ENCODE measurements at places on chromosomes 12 and 14.

DNA sequence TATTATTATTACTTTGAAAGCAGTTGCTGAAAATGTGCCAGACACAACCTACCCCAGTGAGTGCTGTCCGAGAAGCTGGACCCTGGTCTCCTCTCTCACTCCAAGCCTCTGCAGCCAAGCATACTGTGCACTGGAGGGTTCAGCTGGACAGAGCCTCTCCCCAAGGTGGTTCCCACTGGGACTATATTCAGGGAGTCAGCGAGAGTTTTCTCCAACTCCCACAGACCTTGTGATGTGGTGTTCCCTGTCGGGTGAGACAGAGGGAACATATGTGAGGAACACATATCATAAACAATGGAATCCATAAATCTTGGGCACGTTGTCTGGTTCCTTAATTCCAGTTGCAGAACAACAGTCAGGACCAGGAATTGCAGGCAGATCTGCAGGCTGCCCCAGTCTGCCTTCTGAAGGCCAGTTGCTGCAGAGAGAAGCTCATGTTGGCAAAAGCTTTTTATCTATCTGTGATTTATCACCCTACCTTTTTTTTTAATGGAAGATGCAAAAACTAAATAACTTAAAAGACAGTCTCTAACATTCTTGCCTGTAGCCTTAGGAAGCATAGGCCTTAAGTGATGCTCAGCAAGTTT, 619.8 kb upstream of the TBX3 start:
- no peak for DNase-seq

DNA sequence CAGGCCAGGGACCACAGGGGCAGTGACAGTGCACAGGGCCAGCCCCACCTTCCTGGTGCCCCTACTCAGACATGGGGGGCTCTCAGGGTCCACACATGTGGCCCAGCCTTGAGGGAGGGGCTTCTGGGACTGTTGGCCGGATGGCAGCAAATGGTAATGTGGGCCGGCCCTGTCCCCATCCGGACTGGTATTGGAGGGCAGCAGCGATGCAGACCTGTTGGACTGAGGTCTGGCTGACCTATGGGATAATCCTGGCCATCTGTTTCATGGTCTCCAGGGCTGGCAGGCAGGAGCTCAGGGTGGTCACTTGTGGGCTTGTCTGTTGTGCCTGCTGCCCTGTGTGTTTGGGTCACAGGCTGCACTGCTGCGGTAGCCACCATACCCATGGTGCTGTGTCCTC, 387.5 kb downstream of the TMEM121 start:
- no peak for DNase-seq

- DNase-seq = no peak
Measured at GRCh38 chr12:94143438-94143837, 4.9 kb upstream of the PLXNC1 start.

GRCh38 chr14:39383026-39383660, 49.1 kb downstream of the FBXO33 start:
- no peak for DNase-seq

GRCh38 chr14:94466706-94467370, 9.2 kb downstream of the SERPINA9 start:
- no peak for DNase-seq

GRCh38 chr12:98572010-98572409, 21.5 kb upstream of the SLC25A3 start:
- DNase-seq = no peak

- DNase-seq = no peak
Measured at GRCh38 chr12:62533755-62534107, 67.1 kb downstream of the MON2 start.

GRCh38 chr12:6570264-6570887, 2.3 kb upstream of the NOP2 start:
- no peak for DNase-seq

- DNase-seq = no peak
Measured at GRCh38 chr12:318759-319515, 56.3 kb upstream of the SLC6A13 start.

GRCh38 chr14:69027242-69027913, 48.3 kb upstream of the ACTN1 start:
- DNase-seq = no peak

DNA sequence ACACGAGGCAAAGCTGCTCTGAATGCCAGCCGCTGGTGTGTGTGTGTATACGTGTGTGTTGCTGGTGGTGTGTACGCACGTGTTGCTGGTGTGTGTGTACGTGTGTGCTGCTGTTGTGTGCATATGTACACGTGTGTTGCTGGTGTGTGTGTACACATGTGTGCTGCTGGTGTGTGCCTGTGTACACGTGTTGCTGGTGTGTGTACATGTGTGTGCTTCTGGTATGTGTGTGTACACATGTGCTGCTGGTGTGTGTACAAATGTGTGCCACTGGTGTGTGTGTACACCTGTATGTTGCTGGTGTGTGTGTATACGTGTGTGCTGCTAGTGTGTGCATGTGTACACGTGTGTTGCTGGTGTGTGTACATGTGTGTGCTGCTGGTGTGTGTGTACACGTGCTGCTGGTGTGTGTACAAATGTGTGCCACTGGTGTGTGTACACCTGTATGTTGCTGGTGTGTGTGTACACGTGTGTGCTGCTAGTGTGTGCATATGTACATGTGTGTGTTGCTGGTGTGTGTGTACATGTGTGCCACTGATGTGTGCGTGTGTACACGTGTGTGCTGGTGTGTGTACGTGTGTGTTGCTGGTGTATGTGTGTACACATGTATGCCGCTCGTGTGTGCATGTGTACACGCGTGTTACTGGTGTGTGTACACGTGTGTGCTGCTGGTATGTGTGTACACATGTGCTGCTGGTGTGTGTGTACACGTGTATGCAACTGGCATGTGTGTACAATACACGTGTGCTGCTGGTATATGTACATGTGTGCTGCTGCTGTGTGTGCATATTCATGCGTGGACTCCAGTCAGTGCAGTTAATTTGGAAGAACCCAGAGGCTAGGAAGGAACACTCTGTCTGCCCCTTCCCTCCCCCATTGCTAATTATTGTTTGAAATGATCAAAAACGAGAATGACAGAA, 47.2 kb downstream of the CACNA2D4 start:
- DNase-seq = no peak

DNA sequence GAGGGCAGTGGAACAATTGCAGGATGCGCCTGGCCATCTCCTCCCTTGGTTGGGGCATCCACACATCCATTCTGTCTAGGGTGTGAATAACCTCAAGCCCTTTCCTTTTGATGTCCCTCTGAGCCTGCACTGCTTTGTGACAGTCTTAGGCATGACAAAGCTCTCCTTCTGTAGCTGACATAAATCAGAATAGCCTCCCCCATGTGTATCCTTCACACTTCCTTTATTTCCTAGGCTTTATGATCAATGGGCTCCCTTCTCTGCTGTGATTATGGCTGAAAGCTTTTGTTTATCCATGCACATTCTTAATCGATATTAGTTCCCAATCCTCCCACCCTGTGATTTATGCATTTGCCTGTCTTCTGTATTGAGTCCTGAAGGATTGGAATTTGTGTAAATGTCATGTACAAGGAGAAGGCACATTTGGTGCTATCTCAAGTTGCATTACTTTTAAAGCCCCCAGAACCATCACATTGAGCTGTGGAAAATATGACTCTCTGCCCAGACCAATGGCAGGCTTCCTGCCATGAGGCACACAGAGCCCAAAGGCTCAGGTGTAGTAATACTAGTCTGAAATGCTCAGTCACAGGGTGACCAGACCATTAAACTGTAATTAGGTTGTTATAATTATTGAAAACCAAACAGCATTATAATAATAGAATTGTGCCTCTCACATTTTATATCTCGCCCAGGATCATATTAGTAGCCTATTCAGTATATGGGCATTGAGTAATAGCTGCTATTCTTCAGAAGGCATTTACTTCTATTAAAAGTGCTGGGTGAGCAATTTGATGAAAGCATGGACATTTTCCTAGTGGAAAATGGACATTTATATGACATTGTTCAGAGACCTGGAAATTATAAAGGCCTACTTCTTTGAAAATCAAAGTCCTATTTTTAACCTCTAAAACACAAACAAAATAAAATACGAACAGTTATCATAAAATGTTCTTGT, 14.0 kb downstream of the EMP1 start:
- no peak for DNase-seq

DNA sequence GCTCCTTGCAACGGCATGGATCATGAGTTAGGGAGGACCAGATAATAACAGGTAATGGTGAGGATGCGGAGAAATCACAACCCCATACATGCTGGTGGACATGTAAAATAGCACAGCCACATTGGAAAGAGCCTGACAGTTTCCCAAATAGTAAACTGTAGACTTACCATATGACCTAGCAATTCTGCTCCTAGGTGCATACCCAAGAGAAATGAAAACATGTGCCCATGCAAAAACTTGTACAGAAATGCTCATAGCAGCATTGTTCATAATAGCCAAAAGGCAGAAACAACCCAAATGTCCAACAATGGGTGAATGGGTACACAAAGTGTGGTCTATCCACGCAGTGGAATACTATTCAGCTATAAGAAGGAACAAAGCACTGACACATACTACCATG, 97.5 kb upstream of the VRK1 start:
- DNase-seq = no peak

DNA sequence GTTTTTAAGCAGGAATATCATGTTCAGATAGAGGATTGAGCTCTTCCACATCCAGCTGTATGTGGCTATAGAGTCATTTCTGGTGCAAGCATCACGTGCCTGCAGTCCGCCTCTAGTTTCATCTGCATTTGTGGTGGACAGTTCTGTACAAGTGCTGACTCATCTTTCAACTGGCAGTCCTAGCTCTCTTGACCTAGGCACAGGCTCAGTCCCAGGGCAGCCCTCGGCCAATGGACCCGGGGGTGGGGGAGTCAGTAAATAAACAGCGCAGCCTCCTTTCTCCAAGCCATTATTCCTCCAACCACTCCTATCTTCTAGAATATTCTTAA, 41.8 kb upstream of the FRMD6 start:
- no peak for DNase-seq

GRCh38 chr12:10073261-10073660, 25.5 kb downstream of the CLEC1A start:
- no peak for DNase-seq

DNA sequence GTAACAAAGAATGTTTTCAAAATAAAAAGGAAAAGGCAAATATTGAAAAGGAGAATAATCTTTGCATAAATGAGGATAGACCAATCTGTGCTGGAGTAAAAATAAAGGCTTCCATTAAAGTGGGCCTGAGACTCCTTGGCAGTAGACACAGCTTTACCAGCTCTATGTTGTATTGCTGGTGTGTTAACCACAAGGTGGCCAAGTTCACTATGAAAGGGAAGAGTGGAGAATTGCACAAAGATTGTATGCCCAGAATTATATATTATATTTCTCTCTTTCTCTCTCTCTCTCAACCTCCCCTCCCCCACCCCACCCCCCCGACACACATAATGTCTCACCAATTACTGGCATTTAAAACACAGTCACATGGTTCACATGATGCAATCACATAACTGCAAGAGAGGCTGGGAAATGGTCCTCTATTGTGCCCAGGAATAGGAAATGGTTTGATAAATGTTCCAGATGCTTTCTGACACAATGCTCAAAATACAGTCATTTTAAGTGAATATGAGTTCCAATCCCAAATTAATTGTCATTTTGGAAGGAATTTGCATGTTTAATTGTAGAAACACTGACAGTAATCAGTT, 222.6 kb upstream of the SYT1 start:
- DNase-seq = no peak

GRCh38 chr14:75459099-75459741, 31.4 kb downstream of the JDP2 start:
- no peak for DNase-seq

- DNase-seq = no peak
Measured at GRCh38 chr14:86072116-86072894, 542.4 kb downstream of the FLRT2 start.

DNA sequence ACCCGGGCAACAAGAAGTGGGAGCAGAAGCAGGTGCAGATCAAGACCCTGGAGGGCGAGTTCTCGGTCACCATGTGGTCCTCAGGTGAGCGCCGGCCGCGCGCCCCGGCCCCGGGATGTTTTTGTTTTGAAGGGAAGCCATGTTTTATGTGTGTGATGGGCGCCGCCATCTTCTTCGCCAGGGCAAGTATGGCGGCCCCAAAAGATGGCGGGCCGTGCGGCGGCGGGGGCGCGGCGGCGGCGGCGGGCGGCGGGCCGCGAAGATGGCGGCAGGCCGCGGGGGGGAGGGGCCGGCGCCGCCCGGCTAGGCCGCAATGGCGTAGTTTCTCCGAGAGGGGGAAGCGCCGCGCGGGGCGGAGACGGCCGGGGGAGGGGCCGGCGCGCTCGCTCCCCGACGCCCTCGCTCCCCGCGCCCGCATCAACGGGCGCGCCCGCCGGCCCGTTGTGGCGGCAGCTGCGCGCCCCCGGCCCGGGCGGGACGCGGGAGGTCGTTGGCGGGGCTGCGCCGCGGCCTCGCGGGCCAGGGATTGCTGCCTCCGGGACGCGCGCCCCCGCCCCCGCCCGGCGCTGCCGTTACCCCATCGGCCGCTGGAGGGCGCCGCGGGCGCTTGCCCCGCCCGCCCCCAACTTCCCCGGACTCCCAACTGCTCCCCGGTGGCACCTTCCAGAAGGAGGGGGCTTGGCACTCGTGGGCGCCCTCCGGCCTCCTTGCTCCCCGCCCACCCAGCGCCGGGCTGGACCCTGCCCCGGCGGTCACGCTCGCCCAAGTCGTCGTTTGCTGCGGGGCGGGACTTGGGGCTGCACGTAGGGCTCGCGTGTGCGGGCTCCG, 1.1 kb downstream of the YY1 start:
- DNase-seq = peak; percentile 80

DNA sequence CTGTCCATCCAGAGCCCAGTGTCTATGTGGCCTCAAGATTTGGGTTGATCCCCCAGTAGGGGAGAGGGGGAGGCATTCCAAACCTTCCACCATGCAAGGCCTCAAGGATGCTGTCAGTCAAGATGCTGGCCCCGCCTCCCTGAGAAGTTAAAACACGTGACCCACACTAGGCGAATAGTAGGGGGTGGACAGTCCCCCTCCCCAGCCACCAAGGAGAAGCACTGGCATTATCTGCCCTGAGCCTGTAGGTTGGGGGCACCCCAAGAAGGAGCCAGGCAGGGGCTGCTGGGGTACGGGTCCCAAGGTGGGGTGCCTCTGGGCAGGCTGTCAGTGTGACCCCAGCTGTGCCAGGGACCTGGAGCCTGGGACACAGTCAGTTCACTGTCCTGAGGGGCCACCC, 2.3 kb downstream of the SLC25A29 start:
- no peak for DNase-seq

- no peak for DNase-seq
Measured at GRCh38 chr12:27971121-27971489, 1.4 kb downstream of the PTHLH start.

GRCh38 chr12:65334521-65334920, 56.0 kb downstream of the MSRB3 start:
- DNase-seq = no peak

- no peak for DNase-seq
Measured at GRCh38 chr12:109307051-109307450, 2.0 kb downstream of the FOXN4 start.

Data from activated T-cell treated with anti-CD3 and anti-CD28 coated beads for 4 hours (primary cell).